NCI-H2081 treated with DMSO at 0.1 percent for 48 hours (cell line): ENCODE measurements at places on chromosomes 7 and 10.

- no peak for DNase-seq
Measured at GRCh38 chr10:24944512-24945255, 7.7 kb downstream of the PRTFDC1 start.

GRCh38 chr7:25906003-25906402, 246.0 kb upstream of the NFE2L3 start:
- DNase-seq = no peak

- DNase-seq = no peak
Measured at GRCh38 chr7:84088802-84089201, 105.8 kb downstream of the SEMA3A start.

GRCh38 chr10:93751832-93752231, 5.9 kb upstream of the LGI1 start:
- no peak for DNase-seq

DNA sequence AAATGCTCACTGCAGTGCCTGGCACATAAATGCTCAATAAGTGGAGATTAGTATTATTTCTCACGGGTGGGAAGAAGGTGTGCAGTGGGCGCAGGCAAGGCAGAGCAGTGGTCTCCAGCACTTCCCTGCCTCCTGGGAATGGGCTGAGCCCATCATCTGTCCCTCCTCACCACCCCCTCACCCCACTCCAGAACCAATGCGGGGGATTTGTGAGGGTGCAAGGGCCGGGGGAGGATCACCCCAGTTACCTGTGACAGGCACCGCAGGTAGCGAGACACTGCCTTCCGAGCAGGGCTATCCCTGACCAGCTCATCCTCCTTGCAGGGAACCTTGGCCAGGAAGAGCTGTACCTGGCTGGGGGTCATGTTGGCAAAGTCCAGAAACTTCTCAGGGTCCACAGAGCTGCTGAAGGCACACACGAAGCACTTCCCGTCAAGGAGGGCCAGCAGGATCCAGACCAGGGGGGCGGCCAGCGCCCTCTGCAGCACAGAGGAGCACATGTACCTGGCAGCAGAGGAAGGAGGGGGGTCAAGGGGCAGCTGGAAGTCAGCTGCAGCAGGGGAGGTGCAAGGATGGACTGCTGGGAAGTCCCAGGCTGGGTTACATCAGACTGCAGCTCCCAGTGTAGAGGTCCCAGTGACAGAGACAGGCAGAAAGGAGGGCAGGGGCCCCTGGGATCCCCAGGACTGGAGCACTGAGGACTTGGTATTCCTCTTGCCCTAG, 2.8 kb downstream of the CALHM3 start:
- DNase-seq = no peak

GRCh38 chr7:71238581-71239295, 106.8 kb downstream of the GALNT17 start:
- DNase-seq = no peak

GRCh38 chr7:98204670-98205069, 6.6 kb upstream of the BHLHA15 start:
- no peak for DNase-seq

- no peak for DNase-seq
Measured at GRCh38 chr10:69669409-69669808, 39.4 kb downstream of the FAM241B start.

- DNase-seq = no peak
Measured at GRCh38 chr7:16509829-16510228, 16.8 kb upstream of the LRRC72 start.

GRCh38 chr7:110400411-110400810, 690.5 kb upstream of the LRRN3 start:
- DNase-seq = no peak

DNA sequence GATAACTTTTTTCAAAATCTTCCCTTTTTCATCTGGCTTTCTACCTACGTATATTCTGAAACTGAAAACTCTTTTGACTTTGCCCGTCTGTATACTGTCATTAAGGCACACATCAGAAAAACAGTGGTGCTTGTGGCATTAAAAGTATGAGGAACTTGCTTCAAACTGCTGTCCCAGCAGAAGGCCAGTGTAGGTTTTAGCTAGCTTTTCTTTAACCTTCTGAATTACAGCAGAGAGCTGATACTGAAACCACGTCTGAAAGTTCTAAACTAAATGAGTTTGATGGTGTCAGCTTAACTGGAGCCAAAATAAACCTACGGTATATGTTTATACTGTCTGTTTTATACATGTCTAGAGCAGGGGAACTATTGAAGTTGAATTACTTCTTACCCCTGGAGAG, 283.4 kb downstream of the TFEC start:
- DNase-seq = no peak

DNA sequence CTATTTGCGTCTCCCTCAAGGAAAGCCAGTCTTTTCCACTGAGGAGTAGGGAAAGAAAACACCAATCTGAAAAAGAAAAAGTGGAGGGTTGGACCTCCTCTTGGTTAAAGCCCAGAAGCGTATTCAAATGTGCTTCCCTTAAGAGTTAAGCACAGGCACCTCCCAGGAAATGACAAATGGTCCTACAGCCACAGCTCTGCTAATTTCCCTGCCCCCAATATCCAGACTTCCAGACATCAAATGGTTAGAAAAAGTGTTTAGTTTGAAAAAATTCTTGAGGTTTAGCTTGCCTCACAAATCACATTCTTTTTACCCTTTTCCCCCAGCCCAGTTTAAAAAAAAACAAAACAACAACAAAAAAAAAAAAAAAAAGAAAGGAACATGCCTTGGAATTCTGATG, 19.0 kb upstream of the COL1A2 start:
- no peak for DNase-seq

- DNase-seq = no peak
Measured at GRCh38 chr7:16817536-16817935, 12.7 kb upstream of the AGR2 start.

- no peak for DNase-seq
Measured at GRCh38 chr7:134429481-134429880, 29.4 kb downstream of the AKR1B1 start.

- DNase-seq = no peak
Measured at GRCh38 chr10:24893127-24893526, 59.3 kb downstream of the PRTFDC1 start.

- DNase-seq = no peak
Measured at GRCh38 chr7:117659531-117660011, 179.7 kb downstream of the CFTR start.

DNA sequence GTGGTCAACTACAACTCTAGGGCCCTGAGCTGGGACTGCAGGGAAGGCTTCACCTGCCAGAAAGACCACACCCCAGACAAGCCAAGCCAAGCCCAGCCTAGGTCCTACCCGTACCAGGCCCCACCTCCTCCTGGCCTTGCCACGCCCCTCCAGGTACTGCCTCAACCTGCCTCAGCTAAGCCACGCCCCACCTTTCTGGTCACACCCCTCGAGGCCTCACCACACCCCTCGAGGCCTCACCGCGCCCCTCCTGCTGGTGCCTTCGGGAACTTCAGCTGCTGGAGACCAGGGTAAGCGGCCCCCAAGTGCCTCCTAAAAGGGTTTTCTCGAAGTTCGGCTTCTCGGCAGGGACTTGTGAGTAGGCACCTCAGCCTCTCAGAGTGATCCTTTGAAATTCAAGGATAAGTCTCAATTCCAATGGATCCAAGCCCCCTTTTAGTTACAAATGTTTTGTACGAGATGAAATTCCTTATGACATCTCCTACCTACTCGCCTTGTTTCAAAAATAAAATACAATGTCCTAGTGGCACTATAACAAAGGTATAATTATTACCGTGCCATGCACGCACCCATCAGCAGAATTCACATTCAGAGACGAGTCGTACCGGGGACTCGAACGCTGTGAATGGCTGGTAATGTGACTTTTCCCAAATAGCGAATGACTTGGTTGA, 171.2 kb downstream of the ARHGAP21 start:
- no peak for DNase-seq

GRCh38 chr10:13758312-13758711, 171.5 kb downstream of the PRPF18 start:
- no peak for DNase-seq

DNA sequence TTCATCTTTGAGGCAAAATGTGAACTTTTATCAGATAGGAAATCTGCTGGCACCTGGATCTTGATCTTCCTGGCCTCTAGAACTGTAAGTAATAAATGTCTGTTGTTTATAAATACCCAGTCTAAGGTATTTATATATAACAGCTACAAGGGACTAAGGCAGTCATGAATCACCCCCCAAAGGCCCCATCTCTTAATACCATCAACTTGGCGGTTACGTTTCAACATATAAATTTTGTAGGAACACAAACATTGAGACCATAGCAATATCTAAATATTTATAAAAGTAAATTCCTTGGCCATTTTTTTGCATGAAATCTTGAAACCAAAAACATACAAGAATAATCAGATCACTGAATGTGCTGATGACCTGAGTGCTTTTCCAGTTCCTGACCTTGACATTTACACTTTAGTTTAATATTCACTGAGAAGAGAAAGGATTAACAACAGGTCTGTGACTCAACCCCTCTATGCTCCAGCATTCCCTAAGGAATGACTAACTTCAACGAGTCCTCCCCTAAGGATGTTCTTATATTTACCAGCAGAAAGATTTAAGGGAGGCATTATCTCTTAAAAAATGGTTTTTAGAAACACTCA, 1438.5 kb upstream of the CELF2 start:
- no peak for DNase-seq

DNA sequence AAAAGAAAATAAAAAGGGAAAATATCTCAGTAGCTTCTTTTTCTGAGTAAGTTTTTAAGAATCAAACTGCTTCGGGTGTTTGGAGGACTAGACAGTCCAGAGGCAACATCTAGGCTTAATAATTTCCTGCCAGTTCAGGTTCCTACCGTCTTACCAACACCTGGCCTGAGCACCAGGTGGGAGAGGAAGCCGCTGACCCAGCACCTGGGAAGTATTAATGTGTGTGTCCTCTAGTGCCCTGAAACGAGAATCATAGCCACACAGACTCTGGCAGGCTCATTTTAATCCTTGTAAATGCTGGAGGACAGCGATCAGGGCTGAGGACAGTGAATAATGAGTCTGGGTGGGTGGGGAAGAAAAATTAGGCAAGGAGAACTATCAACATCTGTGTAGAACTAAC, 137.4 kb downstream of the ZNF438 start:
- DNase-seq = no peak

DNA sequence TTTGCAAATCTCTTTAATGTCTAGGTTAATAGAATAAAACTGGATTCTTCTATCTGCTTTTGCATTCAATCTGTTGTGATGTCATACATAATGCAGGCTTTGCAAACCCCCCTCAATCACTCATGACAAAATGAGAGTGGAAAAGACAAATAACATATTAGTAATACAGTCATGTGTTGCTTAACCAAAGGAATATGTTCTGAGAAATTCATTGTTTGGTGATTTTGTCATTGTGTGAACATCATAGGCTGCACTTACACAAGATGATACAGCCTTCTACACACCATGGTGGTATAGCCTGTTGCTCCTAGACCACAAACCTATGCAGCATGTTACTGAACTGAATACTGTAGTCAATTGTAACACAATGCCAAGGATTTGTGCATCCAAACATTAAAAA, 87.3 kb upstream of the SEC61G start:
- no peak for DNase-seq

GRCh38 chr7:3029138-3029537, 14.5 kb downstream of the CARD11 start:
- DNase-seq = no peak

GRCh38 chr10:28200775-28201174, 102.1 kb downstream of the MPP7 start:
- DNase-seq = no peak

DNA sequence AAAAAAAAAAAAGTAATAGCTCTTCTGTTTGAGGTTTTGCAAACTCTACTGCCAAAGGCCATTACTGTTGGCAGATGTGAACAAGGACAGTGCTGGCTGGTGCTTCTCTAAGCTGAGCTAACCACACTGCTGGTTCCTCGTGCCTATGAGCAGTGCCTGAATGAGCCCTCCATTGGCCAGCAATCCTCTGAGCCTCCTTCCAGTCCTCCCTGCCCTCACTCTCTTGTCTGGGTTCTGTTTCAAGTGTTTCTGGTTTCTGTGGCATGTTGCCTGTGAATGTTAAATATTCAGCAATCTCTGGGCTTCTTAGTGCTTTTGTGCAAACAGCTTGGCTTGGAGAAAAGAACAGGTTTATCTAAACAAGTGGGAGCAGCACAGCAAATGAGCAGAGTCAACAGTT, 161.3 kb upstream of the AUTS2 start:
- DNase-seq = no peak

DNA sequence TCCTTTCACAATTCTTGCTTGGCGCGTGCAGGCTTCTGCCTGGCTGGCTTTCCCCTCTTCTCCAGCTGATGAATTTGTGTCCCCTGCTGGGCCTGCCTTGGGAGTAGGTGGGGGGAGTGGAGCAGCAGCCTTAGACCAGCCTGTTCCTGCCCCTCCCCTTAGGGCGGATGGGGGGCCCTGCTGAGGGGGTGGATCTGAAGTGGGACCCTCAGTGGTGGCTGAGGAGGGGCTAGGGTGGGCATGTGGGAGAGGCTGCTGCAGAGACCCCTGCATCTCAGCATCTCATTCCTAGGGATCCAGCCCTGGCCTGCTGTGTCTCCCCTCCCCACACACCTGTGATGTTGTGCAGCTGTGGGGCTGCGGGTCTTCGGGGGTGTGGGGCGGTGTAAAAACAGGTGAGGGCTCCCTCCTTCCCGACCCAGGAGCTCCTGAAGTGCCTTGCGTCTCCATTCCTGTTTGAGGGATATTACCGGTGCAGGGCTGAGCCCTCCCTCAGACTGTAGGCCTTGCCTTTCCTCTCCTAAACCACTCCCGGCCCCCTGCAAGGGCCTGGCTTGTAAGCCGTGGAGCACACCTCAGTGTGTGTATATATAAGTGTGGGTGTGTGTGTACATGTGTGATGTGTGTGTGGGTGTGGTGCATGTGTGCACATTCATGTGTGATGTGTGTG, 24.7 kb downstream of the ADCYAP1R1 start:
- DNase-seq = no peak

- no peak for DNase-seq
Measured at GRCh38 chr7:39609113-39609934, 14.0 kb upstream of the RALA start.

DNA sequence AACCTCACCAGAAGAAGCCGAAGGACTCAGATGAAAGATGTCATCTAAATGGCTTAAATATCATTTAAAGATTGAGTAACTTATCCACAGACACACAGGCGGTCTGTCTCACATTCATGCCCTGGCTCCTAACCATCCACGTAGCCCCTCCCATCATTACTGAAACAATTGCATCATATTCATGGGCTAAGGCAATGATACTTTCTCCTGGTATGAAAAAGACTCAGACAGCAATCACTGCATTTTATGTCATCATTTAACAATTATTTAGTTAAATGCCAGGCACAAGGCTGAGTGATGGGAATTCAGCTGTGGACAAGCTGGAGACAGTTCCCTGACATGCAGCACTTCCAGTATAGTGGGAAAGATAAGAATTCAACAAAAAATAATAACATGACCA, 11.2 kb upstream of the TECTB start:
- DNase-seq = no peak

GRCh38 chr10:64506963-64507362, 985.8 kb downstream of the REEP3 start:
- DNase-seq = no peak

- DNase-seq = no peak
Measured at GRCh38 chr7:113873554-113874151, 45.2 kb downstream of the PPP1R3A start.

DNA sequence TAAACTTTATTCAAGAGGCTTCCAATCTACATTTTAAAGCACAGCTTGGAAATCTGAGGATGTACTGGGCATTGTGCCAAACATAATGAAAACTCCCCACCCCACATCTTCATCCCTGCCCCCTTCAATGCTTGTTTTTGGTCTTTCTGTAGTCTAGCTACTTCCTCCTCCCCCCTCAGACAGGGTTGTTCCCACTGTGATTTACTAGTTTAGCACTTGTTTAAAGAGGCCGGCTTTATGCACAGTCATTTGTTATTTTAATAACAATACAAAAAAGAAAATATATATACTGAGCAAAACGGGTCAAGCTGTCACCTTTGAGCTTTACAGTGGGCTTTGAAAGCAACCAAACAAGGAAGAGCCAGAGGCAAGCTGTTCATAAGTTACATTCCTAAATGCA, 132.6 kb downstream of the CHRM2 start:
- DNase-seq = no peak
